SHP77 (cell line): ENCODE measurements at places on chromosomes 1 and 21.
A peak's percentile ranks its signal among the peaks of the same experiment; 100 is the strongest.

- DNase-seq = no peak
Observed at GRCh38 chr1:157092831-157093230, 6.8 kb downstream of the ETV3L start.

- peak; percentile 56 for DNase-seq
Observed at GRCh38 chr1:175146529-175147213, 45.9 kb downstream of the KIAA0040 start.

- no peak for DNase-seq
Observed at GRCh38 chr1:197814306-197814705, 39.0 kb upstream of the DENND1B start.

DNA sequence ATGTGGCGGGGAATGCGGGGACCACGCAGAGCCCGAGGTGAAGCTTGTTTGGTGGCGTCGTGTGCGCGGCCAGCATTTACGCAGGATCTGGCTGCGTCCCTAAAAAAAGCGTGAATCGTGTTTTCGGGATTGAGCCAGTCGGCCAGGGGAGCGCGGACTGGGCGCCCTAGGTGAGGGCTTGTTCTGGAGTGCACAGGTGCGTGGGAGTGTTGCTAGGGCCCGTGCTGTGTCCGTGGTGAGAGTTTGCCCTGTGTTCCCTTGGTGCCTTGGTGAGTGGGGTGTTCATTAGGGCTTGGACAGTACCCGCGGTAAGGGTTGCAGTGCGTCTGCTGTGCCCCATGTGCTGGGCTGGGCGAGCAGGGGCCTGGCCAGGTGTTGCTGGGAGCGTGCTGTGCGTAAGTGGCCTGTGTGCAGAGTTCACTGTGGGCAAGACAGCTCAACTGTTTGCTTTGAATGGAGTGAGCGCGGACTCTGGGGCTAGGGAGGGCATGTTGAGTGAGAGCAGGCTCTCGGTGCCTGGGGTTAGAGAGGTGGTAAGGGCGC, 673 bp downstream of the CD46 start:
- DNase-seq = peak; percentile 55

GRCh38 chr1:28537457-28538199, 15.3 kb upstream of the TRNAU1AP start:
- DNase-seq = no peak

DNA sequence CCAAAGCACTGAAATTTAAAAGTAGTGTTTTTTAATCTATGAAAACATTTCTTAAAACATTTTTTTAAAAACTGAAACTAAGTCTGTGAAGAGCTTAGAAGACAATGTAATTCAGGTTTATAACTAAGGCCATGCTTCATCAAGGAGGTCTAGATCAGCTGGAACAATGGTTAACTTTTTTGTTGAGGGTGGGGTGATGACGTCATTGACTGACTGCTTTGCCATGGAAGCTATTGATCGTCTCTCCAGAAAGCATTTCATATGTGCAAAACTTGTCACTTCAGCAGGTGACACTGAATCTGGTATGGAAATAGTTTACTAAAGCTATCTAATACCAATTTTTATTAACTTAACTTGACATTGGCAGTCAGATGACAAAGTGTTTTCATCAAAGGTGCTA, 21.0 kb downstream of the RAVER2 start:
- no peak for DNase-seq

GRCh38 chr1:9884805-9885204, 25.3 kb downstream of the CTNNBIP1 start:
- DNase-seq = no peak

DNA sequence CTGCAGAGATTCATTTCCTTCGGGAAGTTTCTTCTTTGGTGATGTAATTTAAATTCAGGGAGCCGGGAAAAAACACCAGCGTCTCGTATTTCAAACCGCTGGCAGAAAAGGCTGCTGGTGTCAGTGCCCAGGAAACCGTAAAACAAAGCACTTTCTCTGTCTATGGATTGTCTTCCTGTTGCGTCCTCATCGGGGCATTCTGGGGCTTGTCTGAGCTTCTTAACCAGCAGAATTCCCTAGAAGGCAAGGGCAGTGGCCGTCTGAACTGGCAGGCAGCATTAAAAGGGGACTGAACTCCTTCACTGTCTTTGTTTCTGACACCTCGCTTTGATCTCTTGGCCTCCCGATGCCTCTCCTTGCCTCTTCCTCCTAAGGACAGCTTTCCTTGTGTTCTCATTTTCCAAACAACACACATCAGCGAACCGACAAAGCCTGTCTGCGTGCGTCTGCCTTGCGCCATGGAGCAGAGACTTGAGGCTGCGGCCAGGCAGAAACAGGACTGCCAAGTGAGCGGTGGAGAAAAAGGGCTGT, 391.6 kb upstream of the VAMP3 start:
- peak; percentile 58 for DNase-seq

DNA sequence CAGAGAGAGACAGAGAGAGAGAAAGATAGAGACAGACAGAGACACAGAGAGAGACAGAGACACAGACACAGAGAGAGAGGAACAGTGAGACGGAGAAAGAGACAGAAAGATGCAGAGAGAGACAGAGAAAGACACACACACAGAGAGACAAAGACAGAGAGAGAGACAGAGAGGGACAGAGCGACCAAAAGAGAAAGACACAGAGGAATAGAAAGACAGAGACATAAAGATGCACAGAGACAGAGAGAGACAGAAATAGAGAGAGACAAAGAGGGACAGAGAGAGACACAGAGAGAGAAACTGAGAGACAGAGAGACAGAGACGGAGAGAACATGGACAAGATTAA, 16.5 kb downstream of the WNT3A start:
- no peak for DNase-seq

DNA sequence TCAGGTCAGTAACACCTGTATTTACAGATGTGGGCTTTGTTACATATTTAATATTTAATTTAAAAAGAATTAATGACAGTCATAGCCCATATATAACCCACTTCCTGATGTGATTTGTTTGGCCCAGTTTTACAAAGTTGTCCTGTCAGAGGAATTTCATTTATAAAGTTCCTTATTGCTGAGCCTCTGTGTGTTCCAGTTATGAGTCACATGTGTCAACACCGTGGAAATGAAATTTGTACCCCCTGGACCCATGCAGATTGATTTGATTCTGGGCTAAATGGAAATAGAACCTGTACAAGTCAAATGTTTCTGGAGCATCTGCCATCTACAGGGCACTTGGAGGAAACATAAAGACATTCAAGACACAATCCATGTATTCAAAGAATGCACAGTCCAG, 149.2 kb downstream of the CACNA1E start:
- DNase-seq = no peak
